ENCODE measurements at places on chromosomes 1 and 21. TPM values are rescaled to one million over a fixed set of nuclear protein-coding genes. Genes with fewer than 3 reads are reported as not detected.

TRAPPC10 gene
- total RNA-seq: 12.2 TPM

- H3K4me3 ChIP-seq: no peak overlapping the region
- DNase-seq: no peak
- H3K27ac ChIP-seq: no peak overlapping the region
- no peaks in the 10 kb centered on the region for H3K36me3 ChIP-seq
- H3K4me1 ChIP-seq: no peaks in the 10 kb centered on the region
These were observed 105.5 kb downstream of the LYPLAL1 start for GRCh38 chr1:219279017-219279770.

GRCh38 chr1:25952841-25953401 lies 44.9 kb downstream of the PAFAH2 start:
- H3K36me3 ChIP-seq: no peaks in the 10 kb centered on the region
- no peak overlapping the region for H3K4me3 ChIP-seq
- no peak overlapping the region for H3K27ac ChIP-seq
- no peaks in the 10 kb centered on the region for H3K4me1 ChIP-seq
- H3K27me3 ChIP-seq: no peaks in the 10 kb centered on the region

SPOCD1 gene
- total RNA-seq: not detected

- H3K27ac ChIP-seq: no peak overlapping the region
- DNase-seq: no peak
- peaks cover 2% of the 10 kb centered on the region for H3K4me1 ChIP-seq
These were observed 125.3 kb upstream of the CACYBP start for GRCh38 chr1:174874331-174875053.

RASAL2 gene
- 12.9 TPM for total RNA-seq

- no peak for DNase-seq
- no peak overlapping the region for H3K27ac ChIP-seq
- H3K27me3 ChIP-seq: no peaks in the 10 kb centered on the region
- H3K4me3 ChIP-seq: no peak overlapping the region
These were observed 167.2 kb upstream of the HMCN1 start for GRCh38 chr1:185566995-185567394.

KCNA3 gene
- total RNA-seq: 0.43 TPM

DNA sequence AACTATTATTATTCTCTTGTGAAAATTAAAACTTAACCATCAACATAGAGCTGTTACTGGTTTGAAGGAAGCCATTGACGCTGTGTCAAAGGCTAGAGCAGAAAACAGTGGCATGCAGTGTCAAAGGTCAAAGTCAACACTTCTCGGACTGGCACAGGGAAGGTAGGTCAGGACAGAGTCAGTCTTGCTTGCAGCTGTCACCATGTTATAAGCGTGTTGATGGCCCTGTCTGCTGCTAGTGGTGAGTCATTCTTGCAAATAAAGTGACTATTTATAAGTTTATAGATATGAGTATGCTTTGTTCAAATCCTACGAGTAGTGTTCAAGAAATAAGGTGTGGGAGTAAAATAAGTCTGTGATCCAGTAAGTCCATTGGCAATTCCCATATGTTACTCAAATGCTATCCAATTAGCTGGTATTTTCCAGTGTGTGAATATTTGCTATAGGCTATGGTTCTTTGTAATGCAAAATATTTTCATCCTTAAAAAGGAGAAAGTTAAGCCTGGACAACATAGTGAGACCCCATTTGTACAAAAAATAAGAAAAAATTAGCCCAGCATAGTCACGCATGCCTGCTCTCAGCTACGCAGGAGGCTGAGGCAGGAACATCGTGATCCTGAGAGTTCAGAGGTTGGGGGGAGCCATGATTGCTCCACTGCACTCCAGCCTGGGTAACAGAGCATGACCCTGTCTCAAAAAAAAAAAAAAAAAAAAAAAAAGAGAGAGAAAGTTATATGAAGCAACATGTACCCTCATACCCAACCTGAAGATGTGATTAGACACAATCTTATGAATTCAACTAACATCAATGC lies 26.3 kb upstream of the TINAGL1 start:
- no peaks in the 10 kb centered on the region for H3K36me3 ChIP-seq
- H3K4me3 ChIP-seq: no peak overlapping the region

- H3K27ac ChIP-seq: peak overlapping the region; percentile 11
- peaks cover 13% of the 10 kb centered on the region for H3K4me1 ChIP-seq
- H3K4me3 ChIP-seq: no peak overlapping the region
- H3K36me3 ChIP-seq: no peaks in the 10 kb centered on the region
These were observed 25.1 kb upstream of the PLEKHA6 start for GRCh38 chr1:204384636-204385352.

DNA sequence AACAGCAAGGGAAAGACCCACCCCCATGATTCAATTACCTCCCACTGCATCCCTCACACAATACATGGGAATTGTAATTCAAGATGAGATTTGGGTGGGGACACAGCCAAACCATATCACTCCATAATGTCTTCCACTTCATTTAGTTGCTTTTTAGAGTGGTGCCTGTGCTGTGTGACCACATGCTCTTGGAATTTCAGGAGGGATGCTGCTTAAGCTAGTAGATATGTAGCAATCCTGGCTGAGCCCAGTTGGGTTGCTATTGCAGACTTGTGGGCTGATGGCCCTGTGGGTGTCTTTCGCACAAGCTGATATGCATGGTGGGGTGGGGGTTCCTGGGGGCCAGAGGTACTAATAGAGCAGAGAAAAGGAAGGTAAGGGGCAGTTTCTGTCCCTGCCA lies 160.4 kb upstream of the SYT6 start:
- H3K36me3 ChIP-seq: no peaks in the 10 kb centered on the region
- no peak overlapping the region for H3K27ac ChIP-seq
- H3K4me3 ChIP-seq: no peak overlapping the region

TYW3 gene
- total RNA-seq: 7.5 TPM

DNA sequence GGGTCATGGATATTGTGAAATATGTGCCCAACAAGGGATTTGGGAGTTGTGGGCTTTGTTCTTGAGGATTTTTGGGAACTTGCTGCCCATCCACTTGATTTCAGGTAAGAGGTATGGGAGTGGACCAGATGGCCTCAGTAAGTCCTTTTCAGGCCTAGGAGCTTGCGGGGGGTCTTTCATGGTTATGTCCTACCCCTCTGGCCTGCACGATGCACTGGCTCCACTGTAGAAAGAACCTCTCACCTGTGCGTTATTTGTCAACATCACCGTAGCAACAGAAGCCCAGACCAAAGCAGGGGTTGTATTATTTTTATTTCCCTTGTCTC lies 8.6 kb downstream of the RIIAD1 start:
- no peak for DNase-seq
- H3K4me1 ChIP-seq: peaks cover 21% of the 10 kb centered on the region
- H3K36me3 ChIP-seq: no peaks in the 10 kb centered on the region

GRCh38 chr21:38297871-38298270 lies 41.1 kb downstream of the KCNJ15 start:
- H3K36me3 ChIP-seq: no peaks in the 10 kb centered on the region
- H3K27me3 ChIP-seq: no peaks in the 10 kb centered on the region
- H3K27ac ChIP-seq: no peak overlapping the region
- H3K4me1 ChIP-seq: peaks cover 3% of the 10 kb centered on the region

DNA sequence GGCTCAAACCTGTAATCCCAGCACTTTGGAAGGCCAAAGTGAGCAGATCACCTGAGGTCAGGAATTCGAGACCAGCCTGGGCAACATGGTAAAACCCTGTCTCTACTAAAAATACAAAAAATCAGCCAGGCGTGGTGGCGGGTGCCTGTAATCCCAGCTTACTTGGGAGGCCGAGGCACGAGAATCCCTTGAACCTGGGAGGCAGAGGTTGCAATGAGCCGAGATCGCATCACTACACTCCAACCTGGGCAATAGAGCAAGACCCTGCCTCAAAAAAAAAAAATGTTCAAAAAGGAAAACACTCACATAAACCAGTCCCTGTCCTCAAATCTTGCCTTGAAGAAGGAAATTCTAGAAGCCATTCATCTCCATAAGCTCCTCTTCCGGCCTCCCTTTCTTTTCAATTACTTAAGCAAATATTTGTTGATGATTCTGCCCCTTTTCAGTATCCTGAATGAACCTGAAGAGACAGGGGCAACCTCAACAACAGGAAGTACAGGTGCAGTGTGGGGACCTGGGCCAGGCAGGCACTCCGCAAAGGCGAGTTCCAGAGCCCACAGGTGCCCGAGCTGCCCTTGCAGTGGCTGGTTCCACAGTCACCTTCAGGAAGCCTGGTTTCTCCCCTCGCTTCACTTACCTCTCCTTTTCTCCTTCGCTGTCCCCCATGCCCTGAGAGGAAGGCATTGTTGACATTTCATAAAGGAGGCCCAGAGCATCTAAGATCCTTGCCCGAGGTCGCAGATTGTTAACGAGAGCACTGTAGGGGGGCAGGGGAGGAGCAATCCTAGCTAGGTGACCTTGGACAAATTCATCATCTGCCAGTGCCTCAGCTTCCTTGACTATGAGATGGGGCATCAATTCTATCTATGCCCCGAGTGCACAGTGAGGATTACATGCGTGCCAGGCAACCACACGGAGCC lies 8.9 kb upstream of the LEFTY1 start:
- no peaks in the 10 kb centered on the region for H3K4me1 ChIP-seq
- DNase-seq: no peak
- no peaks in the 10 kb centered on the region for H3K27me3 ChIP-seq
- peak overlapping the region; percentile 82 for H3K27ac ChIP-seq
- no peaks in the 10 kb centered on the region for H3K36me3 ChIP-seq
- no peak overlapping the region for H3K4me3 ChIP-seq

- no peaks in the 10 kb centered on the region for H3K27me3 ChIP-seq
- no peaks in the 10 kb centered on the region for H3K36me3 ChIP-seq
- H3K4me3 ChIP-seq: peak overlapping the region; percentile 63
- H3K4me1 ChIP-seq: peaks cover 8% of the 10 kb centered on the region
- DNase-seq: no peak
These were observed 669 bp upstream of the ARL8A start for GRCh38 chr1:202145068-202145743.

CASZ1 gene
- total RNA-seq: 13.2 TPM

DNA sequence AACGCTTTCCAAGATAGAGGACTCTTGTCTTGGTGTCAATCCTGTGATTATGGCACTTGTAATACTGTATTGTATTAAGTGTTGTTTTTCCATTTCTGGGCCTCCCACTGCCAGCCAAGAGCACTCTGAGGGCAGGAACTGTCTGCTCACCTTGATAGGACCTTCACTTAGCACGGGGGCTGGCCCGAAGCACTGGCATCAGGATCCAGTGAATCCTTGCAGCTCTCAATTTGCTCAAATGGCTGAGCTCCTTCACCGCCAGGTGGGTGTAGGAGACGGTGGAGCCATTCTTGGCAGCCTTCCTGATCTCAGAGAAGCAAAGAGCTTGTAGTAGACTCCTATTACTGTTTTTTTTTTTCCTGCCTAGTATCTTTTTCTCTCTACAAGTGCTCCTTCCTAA lies 17.7 kb downstream of the MECR start:
- H3K4me1 ChIP-seq: no peaks in the 10 kb centered on the region
- H3K4me3 ChIP-seq: no peak overlapping the region
- H3K27ac ChIP-seq: no peak overlapping the region
- no peaks in the 10 kb centered on the region for H3K36me3 ChIP-seq

DNA sequence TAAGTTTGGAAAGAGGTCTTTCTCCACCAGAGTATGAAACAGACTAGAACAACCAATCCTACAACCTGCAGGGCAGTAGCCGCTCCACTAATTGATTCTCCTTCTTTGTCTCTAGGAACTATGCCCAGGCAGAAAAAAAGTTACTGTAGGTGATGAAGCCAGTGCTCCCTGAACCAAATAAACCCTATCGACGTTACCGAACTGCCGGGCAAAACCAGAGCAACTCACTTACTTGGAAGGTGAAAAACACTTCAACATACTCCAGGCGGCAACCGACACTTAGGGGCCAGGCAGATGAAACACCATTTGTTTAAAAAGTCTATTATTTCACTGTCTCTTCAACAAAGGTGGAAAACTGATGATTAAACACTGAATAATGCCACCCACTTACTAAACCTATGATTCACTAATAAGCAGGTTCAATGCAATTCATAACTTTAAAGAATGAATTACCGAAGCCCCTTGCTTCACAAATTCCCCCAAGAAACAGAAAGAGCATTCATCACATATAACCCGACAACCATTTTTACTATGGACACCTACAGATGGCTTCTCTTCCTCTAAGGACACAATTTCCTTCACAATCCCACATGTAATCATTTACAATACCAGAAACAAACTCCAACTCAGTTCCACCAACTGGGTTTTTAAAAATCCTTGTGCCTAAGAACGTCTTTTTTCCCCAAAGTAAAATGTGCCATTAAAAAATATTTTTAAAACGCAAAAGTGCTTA lies 1.6 kb downstream of the NRIP1 start:
- DNase-seq: no peak
- peak overlapping the region; percentile 99 for H3K4me3 ChIP-seq

OR2M3 gene
- total RNA-seq: not detected

DVL1 gene
- 48.7 TPM for total RNA-seq

TNFSF4 gene
- 0.25 TPM for total RNA-seq

DNA sequence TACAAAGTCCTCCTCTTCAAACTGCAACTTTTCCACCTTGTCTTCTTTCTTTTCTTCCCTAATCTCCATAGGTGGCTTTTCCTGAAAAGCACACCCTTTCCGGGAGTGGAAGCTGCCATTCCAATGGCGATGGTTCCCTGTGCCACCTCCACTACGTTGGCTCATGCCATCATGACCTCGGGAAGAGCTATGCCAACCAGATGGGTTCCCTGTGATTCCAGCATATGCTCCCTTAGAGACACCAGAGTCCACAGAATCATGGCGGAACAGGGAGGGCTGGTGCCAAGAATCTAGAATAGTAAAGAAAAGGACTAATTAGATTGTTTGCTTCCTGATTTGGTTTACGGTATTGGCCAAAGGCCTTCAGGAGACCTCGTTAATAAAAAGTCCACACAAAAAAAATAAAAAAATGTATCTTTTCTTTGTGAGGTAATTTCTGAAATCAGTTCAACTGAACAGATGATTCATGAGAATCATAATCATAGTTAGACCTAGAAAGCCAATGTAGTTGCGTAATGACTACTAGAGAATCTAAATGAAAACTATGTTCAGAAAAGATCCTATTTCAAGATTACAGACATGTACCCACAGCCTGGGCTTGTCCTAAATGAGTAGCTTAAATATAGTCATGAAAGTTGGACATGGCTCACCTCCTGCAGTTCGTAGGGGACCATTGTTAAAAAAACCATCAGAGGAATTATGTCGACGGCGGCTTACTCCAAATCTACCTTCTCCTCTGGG lies 30.9 kb upstream of the CCDC17 start:
- H3K27ac ChIP-seq: no peak overlapping the region
- no peaks in the 10 kb centered on the region for H3K4me1 ChIP-seq
- no peaks in the 10 kb centered on the region for H3K27me3 ChIP-seq
- H3K36me3 ChIP-seq: peaks cover 4% of the 10 kb centered on the region
- no peak for DNase-seq
- H3K4me3 ChIP-seq: no peak overlapping the region

PRR9 gene
- total RNA-seq: not detected

ARTN gene
- total RNA-seq: 1.4 TPM

- no peak for DNase-seq
- no peaks in the 10 kb centered on the region for H3K36me3 ChIP-seq
- H3K27me3 ChIP-seq: no peaks in the 10 kb centered on the region
These were observed 13.0 kb downstream of the NES start for GRCh38 chr1:156664046-156664766.

- H3K4me1 ChIP-seq: peaks cover 29% of the 10 kb centered on the region
- no peak for DNase-seq
- no peak overlapping the region for H3K4me3 ChIP-seq
- no peaks in the 10 kb centered on the region for H3K36me3 ChIP-seq
These were observed 20.5 kb downstream of the HSPG2 start for GRCh38 chr1:21916447-21917238.

TMPRSS15 gene
- total RNA-seq: not detected

Measured in pancreas (tissue), 10 donors.